Suppressor macrophage (primary cell): ENCODE measurements at places on chromosomes 3 and 15.

DNA sequence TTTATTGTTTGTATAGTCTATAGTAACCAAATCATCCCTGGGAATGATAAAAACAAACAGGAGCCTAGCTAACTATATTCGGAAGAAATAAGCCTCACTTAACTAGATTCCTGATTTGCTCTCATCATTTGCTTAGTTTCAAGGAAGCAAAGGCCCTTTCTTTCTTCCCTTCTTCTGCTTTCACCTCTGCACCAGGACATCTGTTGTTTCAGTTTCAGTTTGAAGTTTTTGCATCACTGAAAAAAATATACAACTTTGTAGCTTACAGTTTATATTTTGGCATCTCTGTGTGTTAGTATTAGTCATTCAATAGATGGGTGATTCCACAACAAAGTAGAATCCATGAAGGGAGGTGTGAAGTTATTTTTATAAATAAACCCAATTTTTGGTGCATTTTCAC lies 113.6 kb upstream of the SNTN start:
- DNase-seq: no peak

- no peak for DNase-seq
These were observed 16.6 kb downstream of the SPCS1 start for GRCh38 chr3:52722491-52722890.

- peak; percentile 79 for DNase-seq
These were observed 53.7 kb downstream of the BDH1 start for GRCh38 chr3:197501879-197502620.

DNA sequence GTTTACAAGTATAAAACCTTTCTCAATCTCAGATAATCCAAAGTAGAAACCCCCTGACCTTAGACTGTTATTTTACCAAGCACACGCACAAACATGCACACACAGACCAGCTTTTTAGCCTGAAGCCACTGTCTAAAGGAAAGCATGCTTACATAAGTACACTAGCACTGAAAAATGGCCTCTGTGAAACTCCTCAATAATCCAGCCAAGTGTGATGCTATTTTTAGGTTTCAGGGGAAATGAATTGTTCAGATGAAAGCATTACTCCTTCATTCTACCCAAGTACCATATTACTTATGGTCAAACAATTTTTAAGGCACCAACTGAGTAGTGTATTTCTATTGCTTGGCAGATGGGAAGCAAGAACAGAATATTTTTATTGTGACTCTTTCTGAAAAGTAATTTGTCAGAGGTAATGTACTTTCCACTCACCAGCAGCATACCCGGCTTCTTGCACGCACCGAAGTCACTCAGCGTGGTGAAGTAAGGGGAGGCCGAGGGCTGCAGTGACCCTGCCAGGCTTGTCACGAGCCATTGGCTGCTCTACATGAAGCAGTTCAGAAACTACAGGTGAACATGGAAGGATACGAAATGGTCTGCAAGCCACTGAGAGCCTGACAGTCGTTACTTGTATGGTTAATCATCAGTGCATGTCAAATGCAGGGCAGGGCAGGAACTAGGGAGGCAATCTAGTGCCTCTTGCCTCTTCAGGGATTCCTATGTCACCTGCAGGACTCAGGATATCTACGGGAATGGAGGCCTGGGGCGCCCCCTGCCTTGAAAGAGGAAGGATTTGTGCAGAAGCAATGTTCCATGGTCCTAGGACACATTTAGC lies 106.7 kb downstream of the GABRB3 start:
- DNase-seq: no peak

DNA sequence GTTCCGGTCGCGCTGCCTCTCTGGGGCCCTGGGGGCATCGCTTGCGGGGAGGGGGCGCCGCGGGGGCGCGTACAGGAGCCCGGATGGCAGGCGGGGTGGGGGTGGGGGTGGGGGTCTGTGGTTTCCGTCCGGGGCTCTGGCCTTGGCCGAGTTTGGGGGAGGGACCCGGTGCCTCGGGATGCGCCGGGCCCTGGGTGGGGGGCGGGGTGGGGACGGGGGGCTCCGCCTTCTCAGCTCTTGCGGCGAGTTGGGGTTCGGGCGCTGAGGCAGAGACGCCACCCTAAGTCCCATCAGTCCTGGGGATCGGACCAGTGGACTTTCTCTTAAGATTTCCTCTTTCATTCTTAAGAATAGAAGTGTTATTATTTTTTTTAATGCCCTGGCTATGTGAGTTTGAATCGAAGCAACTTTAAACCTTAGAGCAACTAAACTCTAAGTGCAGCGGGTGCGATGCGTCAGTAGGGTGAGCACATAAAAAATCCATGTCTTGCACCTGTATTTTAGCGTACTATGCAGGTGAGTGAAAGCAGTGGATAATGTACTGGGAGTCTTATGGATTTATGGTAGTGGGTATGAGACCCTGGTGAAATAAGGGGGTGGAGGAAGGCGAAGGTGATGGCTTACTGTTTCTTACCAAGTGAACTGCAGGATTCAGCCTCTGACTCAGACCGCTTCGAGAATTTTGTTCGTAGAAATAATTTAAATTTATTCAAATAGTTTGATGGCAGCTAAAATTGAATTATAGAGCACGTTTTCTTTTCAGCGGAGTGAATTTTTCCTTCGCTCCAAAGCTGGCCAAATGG lies 762 bp downstream of the CTNNB1 start:
- DNase-seq: peak; percentile 51

GRCh38 chr3:32098528-32098927 lies 7.9 kb upstream of the GPD1L start:
- no peak for DNase-seq

- DNase-seq: no peak
These were observed 38.4 kb downstream of the SPSB4 start for GRCh38 chr3:141089339-141090152.

DNA sequence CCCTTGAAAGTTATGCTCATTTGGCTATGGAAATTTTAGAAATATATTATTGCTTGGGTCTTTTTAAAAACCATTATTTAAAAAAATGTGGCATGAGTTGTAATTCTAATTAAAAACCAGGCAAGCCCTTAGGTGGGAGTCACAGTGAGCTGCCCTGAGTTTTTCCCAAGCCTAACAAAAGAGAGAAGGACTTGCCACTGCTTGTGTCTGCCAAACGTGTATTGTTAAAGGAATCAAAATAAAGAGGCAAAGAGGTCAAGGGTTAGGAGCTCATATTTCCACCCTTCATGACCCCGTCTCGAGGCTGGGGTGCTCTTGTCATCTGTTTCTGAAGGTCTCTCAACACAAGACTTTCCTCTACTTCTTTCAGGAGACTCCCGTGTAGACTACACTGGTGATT lies 321.1 kb downstream of the ZIC1 start:
- no peak for DNase-seq

- peak; percentile 31 for DNase-seq
These were observed 1.1 kb upstream of the TLNRD1 start for GRCh38 chr15:80999623-81000036.

DNA sequence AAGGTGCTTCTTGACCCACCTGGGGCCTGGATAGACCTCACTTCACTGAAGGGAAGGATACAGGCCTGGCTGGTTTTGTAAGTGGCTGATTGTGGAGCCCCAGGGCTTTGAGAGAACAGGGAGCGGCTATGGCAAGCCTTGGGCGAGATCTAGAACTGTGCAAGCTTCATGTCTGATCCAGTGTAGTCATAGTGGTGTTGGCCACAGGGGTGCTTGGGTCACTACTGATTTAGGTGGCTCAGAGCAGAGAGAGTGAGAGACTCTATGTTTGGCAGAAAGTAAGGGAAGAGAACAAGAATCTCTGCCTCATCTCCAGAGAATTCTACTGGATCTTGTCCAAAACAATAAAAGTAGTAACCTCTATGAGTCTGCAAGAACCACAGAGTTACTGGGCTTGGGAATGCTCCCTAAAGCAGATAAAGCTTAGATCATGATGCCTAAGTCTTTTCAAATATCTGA lies 394.2 kb upstream of the EPHA3 start:
- no peak for DNase-seq

- DNase-seq: no peak
These were observed 964 bp upstream of the NCKIPSD start for GRCh38 chr3:48686538-48687219.

- no peak for DNase-seq
These were observed 25.0 kb downstream of the SEMA6D start for GRCh38 chr15:47742334-47742733.

DNA sequence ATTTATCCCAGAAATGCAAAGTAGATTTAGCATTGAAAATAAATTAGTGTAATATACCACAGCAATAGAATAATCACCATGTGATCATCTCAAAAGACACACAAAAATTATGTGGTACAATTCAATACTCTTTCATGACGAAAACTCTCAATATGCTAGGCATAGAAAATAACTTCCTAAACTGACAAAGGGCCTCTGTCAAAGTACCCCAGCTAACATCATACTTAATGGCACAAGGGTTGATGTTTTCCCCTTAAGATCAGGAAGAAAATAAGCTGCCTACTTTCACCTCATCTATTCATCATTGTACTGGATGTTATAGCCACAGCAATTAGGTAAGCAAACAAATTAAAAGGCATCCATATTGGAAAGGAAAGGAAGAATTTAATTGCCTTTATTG lies 22.7 kb upstream of the NIPA2 start:
- DNase-seq: no peak

GRCh38 chr3:195597229-195597628 lies 13.5 kb upstream of the APOD start:
- DNase-seq: no peak

GRCh38 chr3:161600173-161600572 lies 103.6 kb downstream of the OTOL1 start:
- DNase-seq: no peak

GRCh38 chr3:10725846-10726245 lies 90.2 kb upstream of the SLC6A11 start:
- DNase-seq: no peak

DNA sequence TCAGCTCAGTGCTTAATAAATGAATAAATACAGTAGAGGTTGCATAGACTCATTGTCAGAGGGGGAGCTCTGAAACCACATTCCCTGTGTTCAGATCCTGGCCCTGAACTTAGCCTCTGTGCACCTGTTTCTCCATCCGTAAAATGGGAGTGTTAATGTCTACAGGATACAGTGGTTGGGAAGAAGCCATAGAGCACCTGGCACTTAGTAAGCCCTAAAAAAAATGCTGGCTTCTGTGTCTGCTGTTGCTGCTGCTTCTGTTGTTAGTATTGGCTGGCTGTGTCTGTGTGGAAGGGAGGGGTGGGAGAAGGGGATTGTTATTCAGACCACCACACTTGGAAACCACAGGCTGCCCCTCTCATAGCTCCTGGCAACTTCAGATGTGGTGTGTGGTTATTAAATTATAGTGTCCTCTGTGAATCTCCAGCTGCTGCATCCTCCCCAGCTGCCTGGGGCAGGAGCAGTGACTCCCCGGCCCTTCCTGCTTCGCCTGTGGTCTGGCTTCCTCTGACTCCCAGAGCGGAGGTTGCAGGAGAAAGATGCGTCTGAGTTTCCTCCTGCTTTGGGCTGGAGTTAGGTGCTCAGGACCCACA lies 31.0 kb downstream of the FGD5 start:
- DNase-seq: no peak

- no peak for DNase-seq
These were observed 192.9 kb upstream of the CCDC54 start for GRCh38 chr3:107184375-107184774.

DNA sequence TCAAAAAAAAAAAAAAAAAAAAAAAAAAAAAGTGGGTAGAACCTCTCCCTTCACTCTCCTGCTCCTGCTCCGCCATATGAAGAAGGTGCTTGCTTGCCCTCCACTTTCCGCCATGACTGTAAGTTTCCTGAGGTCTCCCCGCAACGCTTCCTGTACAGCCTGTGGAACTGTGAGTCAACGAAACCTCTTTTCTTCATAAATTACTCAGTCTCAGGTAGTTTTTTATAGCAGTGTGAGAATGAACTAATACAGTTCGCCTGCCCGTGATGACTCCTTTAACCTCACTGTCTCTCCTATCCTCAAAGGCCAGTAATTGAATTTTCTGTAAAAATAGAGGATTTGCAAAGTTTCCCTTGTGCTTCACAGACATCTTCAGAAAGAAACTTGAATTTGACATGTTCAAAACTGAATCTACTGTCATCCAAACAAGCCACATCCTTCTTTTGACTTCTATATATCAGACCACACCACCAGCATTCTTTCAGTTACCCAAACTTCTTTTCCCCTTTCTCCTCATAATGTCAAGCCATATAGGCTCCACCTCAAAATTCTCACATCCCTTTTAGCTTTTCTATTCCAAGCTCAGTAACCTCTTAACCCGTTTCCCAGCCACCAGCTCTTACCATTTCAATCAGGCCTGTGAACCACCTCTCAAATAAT lies 44.3 kb downstream of the P2RY1 start:
- no peak for DNase-seq

GRCh38 chr15:39448409-39448808 lies 132.5 kb upstream of the THBS1 start:
- DNase-seq: no peak

- peak; percentile 6 for DNase-seq
These were observed 23.3 kb downstream of the STAG1 start for GRCh38 chr3:136728918-136729317.

DNA sequence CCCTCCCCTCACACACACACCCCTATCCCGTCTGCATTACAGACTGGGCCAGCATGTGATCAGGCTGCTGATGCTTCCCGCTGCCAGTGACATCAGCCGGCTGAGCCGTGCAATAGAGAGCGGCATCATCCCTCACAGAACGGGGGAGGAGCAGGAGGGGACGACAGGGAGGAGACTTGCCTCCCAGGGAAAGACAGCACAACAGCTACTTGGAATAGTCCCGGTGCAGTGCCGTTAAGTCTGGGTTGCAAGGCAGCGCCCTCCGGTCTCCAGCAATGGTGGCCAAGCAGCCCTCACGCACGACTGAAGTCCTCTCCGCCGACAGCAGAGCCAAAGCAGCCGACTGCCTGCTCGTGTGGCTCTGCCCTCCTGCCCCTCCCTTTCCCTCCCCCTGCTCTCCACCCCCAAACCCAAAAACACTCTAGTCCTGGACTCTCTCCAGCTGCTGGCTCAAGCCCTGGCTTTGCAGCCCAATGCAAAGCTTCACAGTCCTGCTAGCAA lies 31.5 kb upstream of the RPS17 start:
- DNase-seq: peak; percentile 70

GRCh38 chr3:52771702-52772101 lies 962 bp upstream of the NEK4 start:
- no peak for DNase-seq
